ENCODE measurements at places on chromosomes 6 and 20. TPM values are rescaled to one million over a fixed set of nuclear protein-coding genes. Genes with fewer than 3 reads are reported as not detected.

- no peak for DNase-seq
Measured at GRCh38 chr20:37341632-37342031, 4.3 kb upstream of the SRC start.

DNA sequence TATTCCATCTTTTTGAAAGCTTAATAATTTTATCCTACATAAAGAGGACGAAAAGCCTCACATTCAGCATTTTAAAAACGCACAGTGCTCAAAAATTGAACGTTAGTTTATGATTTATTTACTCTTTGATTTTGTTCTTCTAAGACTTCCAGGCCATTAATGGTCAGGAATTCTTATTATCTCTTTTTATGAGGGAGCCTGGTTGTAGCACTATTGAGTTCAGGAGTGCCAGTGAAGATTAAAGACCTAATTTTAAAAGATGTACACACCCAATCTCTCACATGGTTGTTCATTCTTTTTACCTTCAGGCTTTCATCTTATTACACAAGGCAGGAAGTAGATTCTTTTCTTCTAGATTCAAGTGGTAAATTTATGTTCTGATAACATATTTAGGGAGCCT, 68.6 kb downstream of the HDDC2 start:
- DNase-seq, result no peak

GRCh38 chr20:24235296-24236175, 233.9 kb upstream of the SYNDIG1 start:
- no peak for DNase-seq

- DNase-seq, result no peak
Measured at GRCh38 chr6:91447530-91448254, 860.8 kb upstream of the MAP3K7 start.

- no peak for DNase-seq
Measured at GRCh38 chr20:58192065-58192464, 36.4 kb downstream of the ANKRD60 start.

GRCh38 chr20:16553684-16554083, 19.6 kb downstream of the KIF16B start:
- no peak for DNase-seq

- no peak for DNase-seq
Measured at GRCh38 chr6:56890683-56891429, 64.1 kb upstream of the BEND6 start.

DNA sequence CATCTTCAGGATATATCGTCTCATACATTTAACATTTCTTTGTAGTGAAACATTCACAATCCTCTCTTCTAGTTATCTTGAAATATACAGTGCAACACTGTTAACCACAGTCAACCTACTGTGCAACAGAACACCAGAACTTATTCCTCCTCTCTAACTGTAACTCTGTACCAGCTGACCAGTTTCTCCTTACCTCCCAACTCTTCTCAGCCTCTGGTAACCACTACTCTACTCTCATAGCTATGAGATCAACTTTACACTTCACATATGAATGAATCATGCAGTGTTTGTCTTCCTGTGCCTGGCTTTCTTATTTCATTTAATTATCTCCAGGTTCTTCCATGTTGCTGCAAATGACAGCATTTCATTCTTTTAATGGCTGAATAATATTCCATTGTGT, 337.6 kb downstream of the BTBD9 start:
- DNase-seq, result no peak

- DNase-seq, result no peak
Measured at GRCh38 chr6:134706153-134706552, 243.7 kb downstream of the ALDH8A1 start.

DNA sequence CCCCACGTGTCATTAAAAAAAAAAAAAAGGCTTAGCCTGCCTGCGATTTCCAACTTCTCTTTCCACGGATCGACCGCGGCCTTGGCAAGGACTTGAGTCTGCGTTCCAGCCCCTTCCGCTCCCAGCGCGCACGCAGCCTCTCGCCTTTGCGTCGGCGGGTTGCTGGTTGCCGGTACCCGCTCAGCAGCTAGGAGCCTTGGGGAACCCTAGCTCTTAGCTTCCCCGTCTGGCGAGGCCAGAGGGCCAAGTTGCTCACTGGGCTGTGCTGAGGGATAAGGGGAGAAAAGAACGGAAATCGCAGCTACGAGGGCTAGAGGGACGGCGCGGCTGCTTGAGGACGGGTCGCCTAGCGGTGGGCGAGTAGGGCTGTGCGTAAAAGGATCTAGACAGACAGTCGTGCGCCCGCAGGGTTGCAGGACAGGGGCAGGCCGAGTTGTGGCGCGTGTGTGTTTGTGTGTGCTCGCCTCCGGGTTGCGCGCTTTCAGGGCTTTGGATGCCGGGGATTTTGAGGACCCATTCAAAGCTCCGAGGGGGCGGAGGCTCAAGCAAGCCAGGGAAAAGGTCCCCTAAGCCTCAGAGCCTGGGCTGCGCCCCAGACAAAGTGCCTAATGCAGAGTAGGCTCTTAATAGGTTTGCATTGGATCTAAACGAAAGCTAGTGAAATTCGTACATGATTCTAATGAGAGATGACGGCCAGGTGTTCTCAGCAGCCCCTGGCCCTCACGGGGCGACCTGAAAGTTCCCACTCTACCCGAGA, 40.5 kb upstream of the OSTM1 start:
- no peak for DNase-seq

DNA sequence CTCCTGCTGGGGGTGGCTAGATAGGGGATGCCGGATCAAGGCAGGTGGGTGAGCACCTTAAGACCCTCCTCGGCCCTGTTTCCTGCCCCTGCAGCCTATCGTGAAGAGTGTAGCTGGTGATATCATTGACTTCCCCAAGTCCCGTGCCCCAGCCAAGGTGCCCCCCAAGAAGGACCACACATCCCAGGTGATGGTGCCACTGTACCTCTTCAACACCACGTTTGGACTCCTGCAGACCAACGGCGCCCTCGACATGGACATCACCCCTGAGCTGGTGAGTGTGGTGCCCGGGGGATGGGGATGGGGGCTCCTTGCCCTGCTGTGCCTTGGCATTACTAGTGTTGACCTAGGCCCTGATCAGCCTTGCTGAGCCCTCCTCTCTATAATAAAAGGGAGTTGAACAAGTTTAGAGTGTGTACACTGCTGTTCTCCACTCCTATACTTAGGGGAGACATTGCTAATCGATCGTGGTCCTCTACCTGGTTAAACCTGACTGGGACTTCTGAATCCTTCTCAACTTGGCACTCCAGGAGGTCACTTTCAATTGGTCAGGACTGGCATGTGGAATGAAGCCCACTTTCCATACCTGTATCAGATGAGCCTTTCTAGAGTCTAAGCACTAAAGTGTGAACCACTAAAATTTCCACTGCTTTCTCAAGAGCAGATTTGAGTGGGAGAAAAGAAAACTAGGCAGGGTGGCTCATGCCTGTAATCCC, 11.0 kb downstream of the BPIFB3 start:
- no peak for DNase-seq

GRCh38 chr20:4443016-4443415, 278.7 kb upstream of the PRND start:
- no peak for DNase-seq

The FAM83C gene
- not detected for polyA plus RNA-seq

The LSM2 gene
- polyA plus RNA-seq, result 77.9 TPM

The ENPP1 gene
- not detected for polyA plus RNA-seq

The SGK1 gene
- polyA plus RNA-seq, result 3.7 TPM

The MUCL3 gene
- not detected for polyA plus RNA-seq

Data from naive thymus-derived CD8-positive, alpha-beta T cell (primary cell).